ENCODE measurements at places on chromosomes 3 and 15. TPM values are rescaled to one million over a fixed set of nuclear protein-coding genes. Genes with fewer than 3 reads are reported as not detected.
A peak's percentile ranks its signal among the peaks of the same experiment; 100 is the strongest.

GRCh38 chr15:94791510-94791909, 560.1 kb downstream of the MCTP2 start:
- H3K36me3 ChIP-seq, result no peaks in the 10 kb centered on the region
- no peak for DNase-seq
- H3K4me1 ChIP-seq, result no peaks in the 10 kb centered on the region
- H3K27ac ChIP-seq, result no peak overlapping the region
- H3K27me3 ChIP-seq, result no peaks in the 10 kb centered on the region

GRCh38 chr15:101481381-101481705, 8.2 kb downstream of the PCSK6 start:
- H3K27me3 ChIP-seq, result no peaks in the 10 kb centered on the region
- DNase-seq, result no peak
- H3K36me3 ChIP-seq, result no peaks in the 10 kb centered on the region
- no peak overlapping the region for H3K4me3 ChIP-seq
- H3K27ac ChIP-seq, result no peak overlapping the region
- no peaks in the 10 kb centered on the region for H3K4me1 ChIP-seq

DNA sequence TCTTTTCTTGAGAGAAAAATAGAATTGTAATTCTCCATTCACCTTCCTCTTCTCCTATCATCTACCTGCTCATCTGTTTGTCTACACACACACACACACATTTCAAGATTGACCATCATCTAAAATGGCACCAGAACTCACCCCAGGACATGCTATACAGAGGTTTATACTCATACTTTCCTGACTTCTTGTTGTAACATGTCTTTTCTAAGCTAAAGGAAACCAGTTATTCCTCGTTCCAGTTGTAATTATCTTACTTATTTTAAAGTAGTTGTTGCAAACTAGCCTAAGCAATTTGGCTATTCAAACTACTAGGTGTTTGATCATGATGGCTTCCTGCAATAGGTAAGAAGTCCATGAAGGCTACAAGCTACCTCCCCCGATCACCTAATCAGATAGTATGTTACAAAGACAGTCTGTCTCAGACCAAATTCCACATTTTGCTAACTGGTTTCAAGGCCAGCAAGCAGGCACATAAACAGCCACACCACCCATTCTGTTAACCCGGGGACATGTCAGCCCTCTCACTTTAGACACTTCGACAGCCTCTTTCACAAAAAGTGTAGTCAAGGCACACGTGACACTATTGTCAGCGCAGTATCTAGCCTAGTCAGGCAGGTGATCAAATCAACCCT, 189.7 kb downstream of the SHQ1 start:
- H3K27ac ChIP-seq, result no peak overlapping the region
- H3K4me1 ChIP-seq, result peaks cover 18% of the 10 kb centered on the region
- H3K4me3 ChIP-seq, result no peak overlapping the region
- H3K27me3 ChIP-seq, result no peaks in the 10 kb centered on the region
- H3K36me3 ChIP-seq, result no peaks in the 10 kb centered on the region

GRCh38 chr15:63708126-63708772, 111.1 kb downstream of the FBXL22 start:
- no peaks in the 10 kb centered on the region for H3K27me3 ChIP-seq
- no peak for DNase-seq
- peaks cover 3% of the 10 kb centered on the region for H3K36me3 ChIP-seq

DNA sequence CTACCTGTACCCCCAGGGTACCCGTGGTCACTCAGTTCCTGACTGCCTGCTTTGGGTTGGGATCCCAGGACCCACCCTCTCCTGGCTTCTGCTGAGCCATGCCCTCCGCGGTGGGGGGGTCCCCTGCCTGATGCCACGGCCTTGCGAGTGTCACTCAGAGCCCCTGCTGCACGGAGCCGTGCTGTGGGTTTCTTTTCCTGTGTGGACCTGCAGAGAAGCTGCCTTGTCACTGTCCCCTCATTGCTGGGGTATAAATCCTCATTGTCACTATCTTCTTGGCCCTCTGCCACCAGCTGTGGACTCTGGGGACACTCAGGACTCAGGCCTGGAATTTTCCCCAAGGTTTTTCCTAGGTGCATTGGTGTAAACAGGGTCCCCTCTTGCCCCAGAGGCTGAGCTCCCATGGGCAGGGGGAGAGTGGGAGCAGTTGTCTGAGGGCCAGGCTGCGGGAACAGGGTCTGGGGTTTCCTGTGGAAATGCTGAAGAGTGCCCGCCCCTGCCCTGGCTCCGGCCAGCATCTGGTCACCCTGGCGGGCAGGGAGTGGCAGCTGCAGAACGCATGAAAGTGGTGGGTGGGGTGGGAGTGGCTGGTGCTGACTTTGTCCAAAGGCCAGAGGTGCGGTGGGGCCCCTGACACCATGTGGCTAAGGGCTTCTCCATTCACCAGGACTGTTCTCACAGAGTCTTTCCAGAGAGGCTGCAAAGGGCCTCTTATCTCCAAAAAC, 191.7 kb downstream of the GOLGA6L6 start:
- no peak for DNase-seq
- H3K4me1 ChIP-seq, result no peaks in the 10 kb centered on the region
- H3K36me3 ChIP-seq, result no peaks in the 10 kb centered on the region
- no peak overlapping the region for H3K4me3 ChIP-seq
- no peaks in the 10 kb centered on the region for H3K27me3 ChIP-seq

GRCh38 chr15:98503970-98504369, 144.4 kb upstream of the IGF1R start:
- H3K27me3 ChIP-seq, result no peaks in the 10 kb centered on the region
- no peak overlapping the region for H3K4me3 ChIP-seq
- H3K4me1 ChIP-seq, result peaks cover 6% of the 10 kb centered on the region

GRCh38 chr3:133441867-133442270, 42.0 kb downstream of the BFSP2 start:
- H3K36me3 ChIP-seq, result no peaks in the 10 kb centered on the region
- H3K27ac ChIP-seq, result no peak overlapping the region
- no peaks in the 10 kb centered on the region for H3K27me3 ChIP-seq
- H3K4me1 ChIP-seq, result peaks cover 4% of the 10 kb centered on the region
- DNase-seq, result no peak
- no peak overlapping the region for H3K4me3 ChIP-seq

DNA sequence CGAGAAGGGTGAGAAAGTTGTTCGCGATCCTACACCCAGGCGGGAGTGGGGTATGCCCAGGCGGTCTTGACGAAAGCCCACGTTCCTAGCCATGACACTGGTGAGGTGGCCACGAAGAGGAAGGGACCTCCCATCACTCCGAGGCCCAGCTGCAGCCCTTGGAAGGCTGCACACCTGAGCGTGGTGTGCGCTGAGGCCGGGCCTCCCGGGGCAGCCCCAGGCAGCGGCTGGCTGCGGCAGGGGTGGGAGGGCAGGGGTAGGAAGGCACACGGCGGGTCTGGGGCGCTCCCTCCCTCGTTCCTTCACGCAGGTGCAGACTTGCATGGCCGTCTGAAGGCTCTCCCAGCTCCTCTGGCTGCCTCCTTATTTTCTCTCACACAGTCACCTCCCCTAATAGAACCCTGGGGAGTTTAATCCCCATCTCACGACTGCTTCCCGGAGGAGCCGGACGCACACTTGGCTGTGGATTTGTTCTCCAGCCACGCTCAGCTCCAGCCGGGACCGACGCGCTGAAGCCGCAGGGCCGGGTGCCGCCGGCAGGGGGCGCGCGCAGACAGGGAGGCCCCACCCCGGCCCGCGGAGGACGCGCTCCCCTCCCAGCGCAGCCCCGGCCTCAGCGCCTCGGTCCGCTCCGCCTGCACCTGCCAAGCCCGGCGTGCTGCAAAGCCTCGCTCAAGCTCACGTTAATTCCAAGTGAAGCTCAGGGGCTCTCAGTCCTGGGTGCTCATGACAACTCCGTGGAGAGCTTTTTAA, 37.8 kb upstream of the MUC4 start:
- no peak overlapping the region for H3K4me3 ChIP-seq
- H3K4me1 ChIP-seq, result no peaks in the 10 kb centered on the region
- H3K36me3 ChIP-seq, result no peaks in the 10 kb centered on the region
- DNase-seq, result no peak

DNA sequence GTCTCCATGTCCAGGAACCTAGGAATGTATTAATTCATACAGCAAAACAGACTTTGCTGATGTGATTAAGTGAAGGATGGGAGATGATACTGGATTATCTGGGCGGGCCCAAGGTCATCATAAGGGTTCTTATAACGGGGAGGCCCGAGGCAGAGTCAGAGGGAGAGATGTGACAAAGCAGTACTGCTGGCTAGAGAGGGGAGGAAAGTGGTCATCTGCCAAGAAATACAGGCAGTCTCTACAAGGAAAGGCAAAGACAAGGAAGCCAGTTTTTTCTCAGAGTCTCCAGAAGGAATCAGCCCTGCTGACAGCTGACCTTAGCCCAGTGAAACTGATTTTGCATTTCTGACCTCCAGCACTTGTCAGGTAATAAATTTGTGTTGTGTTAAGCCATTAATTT, 66.2 kb upstream of the CORO2B start:
- no peak overlapping the region for H3K27ac ChIP-seq
- H3K4me1 ChIP-seq, result no peaks in the 10 kb centered on the region
- DNase-seq, result no peak
- no peaks in the 10 kb centered on the region for H3K36me3 ChIP-seq

GRCh38 chr3:31534065-31534425, 1.3 kb downstream of the STT3B start:
- no peaks in the 10 kb centered on the region for H3K27me3 ChIP-seq
- H3K36me3 ChIP-seq, result no peaks in the 10 kb centered on the region
- peaks cover 65% of the 10 kb centered on the region for H3K4me1 ChIP-seq
- H3K4me3 ChIP-seq, result peak overlapping the region; percentile 84

- H3K27me3 ChIP-seq, result no peaks in the 10 kb centered on the region
- H3K27ac ChIP-seq, result no peak overlapping the region
- H3K4me1 ChIP-seq, result no peaks in the 10 kb centered on the region
Measured at GRCh38 chr3:134810052-134810435, 15.0 kb downstream of the EPHB1 start.

- H3K27me3 ChIP-seq, result no peaks in the 10 kb centered on the region
- no peak overlapping the region for H3K4me3 ChIP-seq
- DNase-seq, result no peak
Measured at GRCh38 chr3:22364851-22365250, 613.8 kb upstream of the ZNF385D start.

GRCh38 chr15:68644083-68644904, 65.5 kb downstream of the CORO2B start:
- H3K4me3 ChIP-seq, result no peak overlapping the region
- no peak for DNase-seq
- H3K27ac ChIP-seq, result no peak overlapping the region
- H3K27me3 ChIP-seq, result no peaks in the 10 kb centered on the region
- H3K4me1 ChIP-seq, result peaks cover 51% of the 10 kb centered on the region
- H3K36me3 ChIP-seq, result no peaks in the 10 kb centered on the region

DNA sequence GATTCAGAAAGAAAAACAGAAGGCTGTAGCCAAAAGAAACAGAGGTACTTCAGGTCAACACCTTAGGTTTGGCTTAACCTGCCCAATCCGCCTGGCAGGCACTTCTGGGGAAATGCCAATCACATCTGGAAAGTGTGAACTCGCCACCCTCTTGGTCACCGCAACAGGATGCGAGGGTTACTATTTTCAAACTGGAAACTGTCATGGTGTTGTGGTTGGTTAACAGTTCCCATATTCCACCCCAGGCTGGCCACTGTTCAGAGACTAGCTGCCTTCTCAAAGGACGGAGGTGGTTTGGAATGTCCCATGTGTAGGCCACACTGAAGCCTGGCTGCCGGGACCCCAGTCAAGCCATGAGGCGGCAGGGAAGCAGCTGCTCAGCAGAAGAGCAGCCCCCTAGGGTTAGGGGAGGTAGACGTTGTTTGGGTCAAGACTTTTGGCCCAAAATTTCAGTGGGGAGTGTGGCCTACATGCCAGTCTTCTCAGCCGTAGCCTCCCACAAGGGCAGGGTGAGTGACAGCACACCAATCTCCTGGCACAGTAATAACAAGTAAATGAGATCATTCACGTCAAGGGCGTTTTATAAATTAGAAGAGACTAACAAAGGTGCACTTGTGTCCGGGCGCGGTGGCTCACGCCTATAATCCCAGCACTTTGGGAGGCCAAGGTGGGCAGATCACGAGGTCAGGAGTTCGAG, 54.6 kb downstream of the UMPS start:
- H3K4me1 ChIP-seq, result peaks cover 35% of the 10 kb centered on the region
- peaks cover 26% of the 10 kb centered on the region for H3K36me3 ChIP-seq
- DNase-seq, result no peak
- peak overlapping the region; percentile 78 for H3K27ac ChIP-seq

DNA sequence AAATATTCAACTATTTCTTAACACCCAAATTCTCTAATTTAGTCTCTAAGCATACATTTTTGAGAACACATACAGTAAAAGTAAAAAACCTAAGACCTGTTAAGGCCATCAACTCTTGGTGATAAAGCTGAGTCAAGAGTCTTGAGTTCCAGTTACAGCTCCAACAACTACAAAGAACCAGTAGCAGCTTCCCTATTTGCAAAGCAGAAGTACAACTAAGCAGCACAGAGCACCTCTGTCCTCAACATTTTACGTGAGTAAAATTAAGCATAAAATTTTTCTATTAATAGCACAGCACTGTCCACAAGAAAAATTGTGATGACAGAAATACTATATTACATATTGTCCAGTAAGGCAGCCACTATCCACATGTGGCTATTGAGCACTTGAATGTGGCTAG, 4.4 kb downstream of the PCOLCE2 start:
- H3K27me3 ChIP-seq, result no peaks in the 10 kb centered on the region
- no peaks in the 10 kb centered on the region for H3K36me3 ChIP-seq
- no peak overlapping the region for H3K27ac ChIP-seq
- no peak overlapping the region for H3K4me3 ChIP-seq

GRCh38 chr3:45154641-45155147, 8.5 kb upstream of the CDCP1 start:
- H3K36me3 ChIP-seq, result no peaks in the 10 kb centered on the region

DNA sequence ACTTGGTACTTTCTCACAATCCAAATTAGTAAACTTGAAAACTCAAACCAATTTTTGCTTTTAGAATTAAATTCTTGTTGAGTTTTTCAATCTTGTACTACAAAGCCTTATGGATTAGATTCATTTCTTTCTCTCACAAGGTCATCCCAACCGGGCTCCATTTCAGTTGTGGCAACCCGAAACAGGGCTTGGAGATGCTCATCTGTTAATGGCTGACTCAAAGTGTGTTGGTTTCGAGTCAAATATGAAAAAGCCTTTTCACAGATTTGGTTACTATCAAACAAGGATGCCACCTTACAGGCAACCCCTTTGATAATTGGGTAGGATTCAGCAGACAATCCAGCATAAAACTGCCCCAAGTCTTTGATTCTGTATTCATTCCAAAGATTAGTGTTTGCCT, 1.8 kb downstream of the EPM2AIP1 start:
- H3K4me3 ChIP-seq, result peak overlapping the region; percentile 80
- DNase-seq, result no peak
- no peaks in the 10 kb centered on the region for H3K27me3 ChIP-seq
- peaks cover 46% of the 10 kb centered on the region for H3K4me1 ChIP-seq
- peaks cover 2% of the 10 kb centered on the region for H3K36me3 ChIP-seq
- H3K27ac ChIP-seq, result no peak overlapping the region

- no peak overlapping the region for H3K4me3 ChIP-seq
- H3K4me1 ChIP-seq, result no peaks in the 10 kb centered on the region
- DNase-seq, result no peak
- H3K27ac ChIP-seq, result no peak overlapping the region
- H3K27me3 ChIP-seq, result no peaks in the 10 kb centered on the region
- no peaks in the 10 kb centered on the region for H3K36me3 ChIP-seq
Measured at GRCh38 chr3:182078316-182078715, 366.6 kb downstream of the SOX2 start.

Gene PLSCR5
- not detected for total RNA-seq

Gene C2CD4B
- 0.95 TPM for total RNA-seq

Gene GABRR3
- total RNA-seq, result not detected

Gene CTNNB1
- 316 TPM for total RNA-seq

Gene WDR49
- total RNA-seq, result not detected

Gene SCN11A
- not detected for total RNA-seq

Gene ANKRD34C
- not detected for total RNA-seq

Data from esophagus squamous epithelium (tissue), 5 donors.